ENCODE measurements at places on chromosomes 7 and 10.
A peak's percentile ranks its signal among the peaks of the same experiment; 100 is the strongest.

DNA sequence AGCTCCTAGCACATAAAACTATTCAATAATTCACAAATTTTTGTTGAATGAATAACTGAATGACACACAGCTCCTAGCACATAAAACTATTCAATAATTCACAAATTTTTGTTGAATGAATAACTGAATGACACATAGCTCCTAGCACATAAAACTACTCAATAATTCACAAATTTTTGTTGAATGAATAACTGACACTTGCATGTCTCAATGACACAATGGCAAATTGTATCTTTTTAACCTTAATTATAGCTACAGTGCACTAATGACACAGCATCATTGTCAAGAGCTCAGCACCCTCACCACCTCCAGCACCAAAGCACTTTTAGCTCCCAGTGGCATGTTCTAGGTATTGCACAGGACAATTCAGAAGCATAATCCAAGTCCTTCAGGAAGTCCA lies 131.6 kb downstream of the PDE1C start:
- DNase-seq: no peak

DNA sequence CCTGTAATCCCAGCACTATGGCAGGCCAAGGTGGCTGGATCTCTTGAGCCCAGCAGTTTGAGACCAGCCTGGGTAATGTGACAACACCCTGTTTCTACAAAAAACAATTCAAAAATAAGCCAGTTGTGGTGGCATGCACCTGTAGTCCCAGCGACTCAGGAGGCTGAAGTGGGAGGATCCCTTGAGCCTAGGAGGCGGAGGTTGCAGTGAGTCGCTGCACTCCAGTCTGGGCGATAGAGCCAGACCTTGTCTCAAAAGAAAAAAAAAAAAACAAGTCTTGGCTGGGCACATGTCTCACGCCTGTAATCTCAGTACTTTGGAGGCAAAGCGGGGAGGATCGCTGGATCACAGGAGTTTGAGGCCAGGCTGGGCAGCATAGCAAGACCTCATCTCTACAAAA lies 74.6 kb upstream of the PDSS1 start:
- no peak for DNase-seq

GRCh38 chr10:86665868-86666267 lies 2.4 kb upstream of the LDB3 start:
- DNase-seq: no peak

DNA sequence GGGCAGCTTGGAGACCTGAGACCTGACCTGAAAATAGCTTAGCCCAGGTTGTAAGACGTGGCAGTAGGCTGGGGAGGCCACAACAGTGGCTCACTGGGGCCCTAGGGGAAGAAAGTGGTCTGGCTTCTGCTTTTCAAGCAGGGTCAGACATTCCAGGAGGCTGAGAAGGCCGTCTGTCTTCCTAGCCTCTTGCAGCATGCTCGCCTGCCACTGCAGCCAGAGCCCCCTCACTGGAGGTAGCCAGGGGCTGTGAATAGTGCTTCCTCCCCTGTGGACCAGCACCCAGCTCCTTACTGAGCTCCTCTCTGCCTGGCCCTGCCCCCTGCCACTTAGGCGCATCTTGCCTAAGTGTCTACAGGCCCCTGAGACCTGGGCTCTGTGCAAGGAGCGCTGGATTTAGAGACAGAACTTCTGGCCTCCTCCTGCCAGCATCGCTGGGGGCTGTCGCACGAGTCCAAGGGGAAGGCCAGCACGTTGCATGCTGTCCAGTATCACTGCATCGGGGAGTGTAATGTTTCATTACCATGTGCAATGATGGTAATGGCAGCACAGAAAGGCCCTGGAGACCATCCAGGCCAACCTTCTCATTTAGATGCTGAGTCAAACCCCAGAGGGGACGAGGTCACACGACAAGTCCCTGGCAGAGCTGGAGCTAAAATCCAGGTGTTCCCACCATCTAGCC lies 12.7 kb downstream of the ZMIZ1 start:
- no peak for DNase-seq

- DNase-seq: no peak
Measured at GRCh38 chr10:90174531-90174930, 473.1 kb downstream of the KIF20B start.

- no peak for DNase-seq
Measured at GRCh38 chr10:124160176-124160575, 66.8 kb upstream of the CHST15 start.

DNA sequence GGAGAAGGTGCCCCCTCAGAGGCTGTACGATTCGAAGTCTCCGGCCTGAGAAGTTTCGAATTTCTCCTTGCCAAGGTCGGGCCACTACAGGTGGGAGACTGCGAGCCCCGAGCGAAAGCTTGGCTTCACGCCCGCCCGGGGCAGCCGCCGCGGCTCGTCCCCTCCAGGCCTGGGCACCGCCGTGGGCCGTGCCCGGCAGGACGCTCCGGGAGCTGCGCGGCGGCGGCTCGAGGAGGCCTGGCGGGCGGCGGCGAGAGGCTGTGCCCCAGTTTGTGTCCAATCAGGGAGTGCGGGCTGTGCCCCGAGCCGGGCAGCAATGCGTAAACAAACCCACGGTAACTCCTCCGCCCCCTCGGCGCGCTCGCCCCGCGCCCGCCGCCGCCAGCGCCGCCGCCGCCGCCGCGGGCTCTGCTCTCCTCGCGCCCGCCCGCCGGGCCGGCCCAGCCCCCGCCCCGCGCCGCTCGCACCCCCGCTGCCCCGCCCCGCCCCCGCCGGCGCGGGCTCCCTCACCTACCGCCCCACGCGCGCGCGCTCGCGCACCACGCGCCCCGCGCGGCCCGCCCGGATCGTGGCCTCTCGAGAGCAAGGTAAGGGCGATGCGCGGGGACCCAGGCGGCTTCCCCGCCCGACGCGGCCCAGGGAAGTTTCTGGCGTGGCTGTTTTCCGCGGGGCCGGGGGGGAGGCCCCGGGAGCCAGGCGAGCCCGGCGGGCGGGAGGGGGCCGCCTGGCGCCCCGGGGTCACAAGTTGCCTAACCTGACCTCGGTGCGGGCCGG lies 57.8 kb upstream of the PCGF5 start:
- DNase-seq: peak; percentile 38

DNA sequence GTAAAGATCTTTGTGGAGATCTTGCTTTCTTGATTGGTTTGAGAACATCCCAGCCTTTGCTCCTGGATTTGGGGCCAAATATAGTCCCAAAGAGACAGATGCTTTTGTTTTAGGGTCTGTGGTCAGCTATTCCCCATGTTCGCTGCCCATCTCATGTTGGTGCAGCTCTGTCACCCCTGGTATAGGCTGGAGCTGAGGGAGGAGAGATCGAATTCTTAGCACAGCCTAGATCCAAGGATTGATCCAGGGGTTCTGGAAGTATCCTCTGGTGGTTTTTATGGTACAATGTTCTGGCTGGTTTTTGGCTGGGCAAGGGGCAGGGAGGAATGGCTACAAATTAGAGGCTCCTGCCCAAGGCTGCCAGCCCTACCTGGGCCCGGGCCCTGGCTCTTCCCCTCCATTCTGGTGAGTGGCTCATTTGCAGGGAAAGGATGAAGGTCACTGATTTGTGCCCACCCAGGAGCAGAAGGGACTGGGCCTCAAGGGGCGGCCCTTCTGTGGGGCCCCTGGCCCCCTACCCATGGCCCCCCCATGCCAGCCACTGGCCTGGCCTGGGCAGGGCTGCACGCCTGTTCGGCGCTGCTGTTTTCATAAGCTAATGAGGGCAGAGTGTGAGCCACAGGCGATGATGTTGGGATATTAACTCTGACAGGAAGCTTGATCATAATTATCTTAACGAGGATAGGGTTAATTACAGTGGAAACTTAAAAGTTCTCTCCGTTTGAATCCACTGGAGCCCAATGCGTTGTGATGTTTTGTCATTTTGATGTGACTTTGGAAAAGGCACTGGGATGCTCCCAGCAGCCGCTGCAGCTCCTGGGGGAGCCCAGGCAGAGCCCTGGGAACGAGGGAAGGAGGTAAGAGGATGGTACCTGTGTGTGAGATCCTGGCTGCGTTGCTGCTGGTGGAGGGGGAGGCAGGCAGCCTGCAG lies 600.6 kb downstream of the LRMDA start:
- DNase-seq: no peak

GRCh38 chr7:36064676-36065075 lies 88.4 kb upstream of the EEPD1 start:
- DNase-seq: no peak

DNA sequence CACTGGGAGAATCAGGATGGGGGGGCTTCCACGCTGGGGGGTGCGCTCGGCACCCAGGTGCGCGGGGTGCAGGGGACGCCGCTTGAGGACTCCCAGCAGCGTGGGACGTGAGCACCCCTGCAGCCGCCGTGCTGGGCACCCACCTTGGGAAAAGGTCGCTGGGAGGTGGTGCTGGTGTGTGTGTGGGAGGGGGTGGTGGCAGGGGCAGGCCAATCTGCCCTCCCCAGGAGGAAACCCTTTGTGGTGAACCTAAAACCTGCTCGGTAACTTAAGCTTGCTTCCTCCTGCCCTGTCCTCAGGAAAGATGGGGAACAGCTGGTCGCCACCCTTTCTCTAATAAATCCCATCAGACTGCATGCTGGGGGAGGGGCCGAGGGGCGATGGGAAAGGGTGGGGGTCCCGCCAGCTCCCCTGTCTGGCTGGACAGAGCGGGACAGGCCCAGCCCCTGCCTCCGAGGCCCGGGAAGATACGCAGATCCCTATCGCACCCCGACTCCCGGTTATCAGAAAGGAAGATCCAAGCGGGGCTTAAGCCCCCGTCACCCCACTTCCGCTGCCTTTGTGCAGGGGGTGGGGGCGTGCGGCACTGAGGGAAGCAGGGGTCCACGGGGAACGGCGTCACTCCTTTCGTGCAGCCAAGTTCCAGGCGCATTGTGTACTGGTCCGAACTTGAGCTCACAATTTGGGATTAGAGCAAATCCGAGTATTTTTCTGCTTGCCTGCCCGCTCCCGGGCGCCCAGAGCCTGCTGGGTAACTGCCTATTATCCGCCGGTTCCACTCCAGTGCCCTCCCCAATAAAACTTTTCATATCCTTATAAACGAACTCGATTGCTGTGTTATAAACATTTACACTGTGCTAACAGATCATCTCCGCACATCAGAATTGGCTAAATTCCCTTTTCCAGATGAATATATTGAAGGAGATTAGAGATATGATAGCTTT lies 64.6 kb downstream of the UNCX start:
- DNase-seq: no peak

- no peak for DNase-seq
Measured at GRCh38 chr7:158858592-158859503, 2.5 kb downstream of the DYNC2I1 start.

- no peak for DNase-seq
Measured at GRCh38 chr7:117333168-117333567, 10.3 kb upstream of the WNT2 start.

DNA sequence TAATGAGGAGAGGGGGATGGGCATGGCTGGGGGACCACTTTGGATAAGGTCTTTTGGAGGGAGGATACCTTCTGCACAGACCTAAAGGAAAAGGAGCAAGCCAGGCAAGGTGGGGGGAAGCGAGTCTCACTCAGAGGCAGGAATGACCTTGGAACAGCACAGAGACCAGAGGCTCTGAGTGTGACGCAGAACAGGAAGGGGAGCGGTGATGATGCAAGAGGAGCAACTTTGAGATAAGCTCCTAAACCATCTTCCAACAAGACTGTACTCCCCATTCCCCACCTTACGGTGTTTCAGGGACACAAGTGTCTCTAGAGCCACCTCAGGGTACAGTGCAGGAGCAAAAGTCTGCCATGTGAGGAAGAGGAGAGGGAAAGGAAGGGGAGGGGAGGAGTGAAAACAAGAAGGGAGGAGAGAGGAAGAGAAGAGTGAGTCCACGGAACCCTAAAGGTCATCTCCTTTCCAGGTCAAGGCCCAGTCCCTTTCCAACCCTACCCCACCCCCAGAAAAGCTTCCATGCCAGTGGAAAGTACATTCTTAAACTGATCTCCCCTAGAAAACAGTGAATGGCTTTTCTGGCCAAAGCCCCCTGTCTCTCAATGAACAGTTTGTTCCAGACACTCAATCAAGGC lies 54.1 kb downstream of the JAZF1 start:
- no peak for DNase-seq

DNA sequence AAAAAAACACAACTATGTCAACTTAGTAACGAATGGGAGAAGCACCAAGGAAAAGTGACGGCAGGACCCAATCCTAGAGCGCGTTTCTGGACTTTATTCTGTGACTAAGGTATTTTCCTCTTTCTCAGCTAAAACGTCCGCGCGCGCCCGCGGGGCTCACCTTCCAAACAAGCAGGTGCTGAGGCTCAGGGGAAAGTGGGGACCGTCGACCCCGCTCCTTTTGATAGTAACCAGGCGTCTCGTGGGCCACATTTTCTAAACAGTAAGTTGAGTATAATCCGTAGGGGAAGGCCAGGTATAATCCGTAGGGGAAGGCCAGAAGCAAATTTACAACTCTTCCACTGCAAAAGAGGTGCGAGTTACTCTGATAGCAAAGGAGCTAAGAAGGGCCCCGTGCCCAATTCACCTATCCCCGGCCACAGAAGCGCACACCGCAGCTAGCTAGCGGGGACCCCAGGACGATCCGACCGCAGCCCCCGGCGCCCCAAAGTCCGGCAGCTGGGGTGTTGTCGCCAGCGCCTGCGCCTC lies 743 bp downstream of the MKI67 start:
- DNase-seq: no peak
